ENCODE measurements at places on chromosomes 6 and 20. TPM values are rescaled to one million over a fixed set of nuclear protein-coding genes. Genes with fewer than 3 reads are reported as not detected.

The LRRN4 gene
- 0.51 TPM for total RNA-seq

The ANKRD6 gene
- total RNA-seq, result 13.6 TPM

The RFX6 gene
- total RNA-seq, result not detected

The THEMIS gene
- total RNA-seq, result not detected

The STMND1 gene
- total RNA-seq, result not detected

The TSBP1 gene
- not detected for total RNA-seq

The ZNF391 gene
- total RNA-seq, result 1.1 TPM

The KIF6 gene
- not detected for total RNA-seq

The MMS22L gene
- total RNA-seq, result 12.3 TPM

The FAM217A gene
- not detected for total RNA-seq

The CRIP3 gene
- 0.34 TPM for total RNA-seq

The IPCEF1 gene
- total RNA-seq, result 2.3 TPM

The PSMG4 gene
- total RNA-seq, result 33.5 TPM

The SLC22A1 gene
- total RNA-seq, result 0.05 TPM

Measured in dermis blood vessel endothelial cell (primary cell).